ENCODE measurements at places on chromosomes 1 and 21. TPM values are rescaled to one million over a fixed set of nuclear protein-coding genes. Genes with fewer than 3 reads are reported as not detected.

The C1orf94 gene
- not detected for polyA plus RNA-seq

The SRSF4 gene
- polyA plus RNA-seq = 65.6 TPM

The KCNK1 gene
- polyA plus RNA-seq = 4.2 TPM

The AMPD1 gene
- not detected for polyA plus RNA-seq

The LYPLAL1 gene
- polyA plus RNA-seq = 33.7 TPM

The DYNLT5 gene
- polyA plus RNA-seq = 1.7 TPM

The OR2T29 gene
- not detected for polyA plus RNA-seq

The TFAP2E gene
- polyA plus RNA-seq = not detected

The SLAMF6 gene
- not detected for polyA plus RNA-seq

The GJA9 gene
- polyA plus RNA-seq = not detected

- peak; percentile 86 for DNase-seq
Measured at GRCh38 chr1:89065079-89065868, at the start of gene GBP1. Gene GBP1, minus strand, starts transcription at chr1:89065208. Its CDS starts 1,974 bp downstream, at chr1:89063234.

DNA sequence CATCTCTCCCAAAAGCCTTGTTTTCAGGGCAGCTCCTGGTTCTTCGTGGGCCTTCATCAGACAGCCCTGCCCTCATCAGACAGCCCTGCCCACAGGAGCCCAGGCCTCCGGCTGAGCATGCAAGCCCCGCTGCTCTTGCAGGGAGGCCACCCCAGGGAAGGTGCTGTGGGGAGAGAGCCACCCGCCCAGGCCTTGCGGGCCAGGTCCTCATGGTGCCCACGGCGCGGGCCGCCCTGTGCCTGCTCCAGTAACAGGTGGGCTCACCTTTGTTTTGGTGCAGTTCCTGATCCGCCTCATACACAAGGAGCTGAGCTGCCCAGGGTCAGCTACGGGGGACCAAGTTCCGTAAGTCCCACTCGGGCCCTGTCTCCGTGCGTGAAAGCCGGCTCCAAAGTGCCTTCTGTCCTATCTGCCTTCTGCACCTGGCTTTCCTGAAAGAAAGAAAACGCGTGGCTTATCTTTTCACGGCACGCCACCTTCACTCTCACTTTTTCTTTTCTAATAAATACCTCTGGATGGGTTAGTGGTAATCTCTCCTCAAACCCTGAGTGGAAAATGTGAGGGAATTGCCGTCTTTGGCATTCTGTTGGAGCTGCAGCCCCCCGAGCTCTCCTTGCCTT lies 65.9 kb downstream of the SLC37A1 start:
- DNase-seq = no peak

GRCh38 chr1:230246551-230246950 lies 179.5 kb downstream of the GALNT2 start:
- no peak for DNase-seq

- no peak for DNase-seq
Measured at GRCh38 chr1:151891512-151891911, 17.8 kb downstream of the THEM4 start.

DNA sequence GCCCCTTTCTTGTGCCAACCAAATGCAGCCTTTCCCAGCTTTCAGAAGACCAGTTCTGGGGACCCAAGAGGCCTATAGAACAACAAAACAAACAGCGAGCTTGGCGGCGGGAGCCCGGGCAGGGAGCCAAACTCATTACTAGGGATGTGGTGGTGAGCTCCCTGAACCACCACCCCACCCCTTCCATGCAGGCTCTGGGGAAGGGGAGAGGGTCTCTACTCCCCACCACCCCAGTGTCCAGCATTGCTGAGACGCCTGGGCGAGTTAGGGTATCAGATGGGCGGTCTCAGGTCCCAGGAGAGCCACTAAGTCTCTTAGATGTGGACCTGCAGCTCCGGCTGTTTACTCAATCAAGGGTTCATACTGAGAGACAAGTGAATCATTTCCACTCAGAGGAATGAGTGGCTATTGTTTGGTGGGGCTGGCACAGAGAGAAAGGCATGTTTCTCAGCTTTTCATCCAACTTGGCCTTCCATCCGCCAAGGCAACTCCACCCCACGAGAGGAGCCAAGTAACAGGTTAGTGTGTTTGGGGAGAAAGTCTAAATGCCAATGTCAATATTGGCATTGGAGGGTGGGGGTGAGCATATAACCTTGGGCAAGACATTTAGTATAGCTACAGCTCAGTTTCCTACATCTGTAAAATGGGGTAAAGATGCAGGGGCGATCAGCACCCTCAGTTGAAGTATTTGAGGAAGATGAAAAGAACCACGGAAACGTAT lies 40.9 kb downstream of the PLXNA2 start:
- DNase-seq = peak; percentile 92

- peak; percentile 80 for DNase-seq
Measured at GRCh38 chr1:209576392-209577197, 6.9 kb upstream of the CAMK1G start.

DNA sequence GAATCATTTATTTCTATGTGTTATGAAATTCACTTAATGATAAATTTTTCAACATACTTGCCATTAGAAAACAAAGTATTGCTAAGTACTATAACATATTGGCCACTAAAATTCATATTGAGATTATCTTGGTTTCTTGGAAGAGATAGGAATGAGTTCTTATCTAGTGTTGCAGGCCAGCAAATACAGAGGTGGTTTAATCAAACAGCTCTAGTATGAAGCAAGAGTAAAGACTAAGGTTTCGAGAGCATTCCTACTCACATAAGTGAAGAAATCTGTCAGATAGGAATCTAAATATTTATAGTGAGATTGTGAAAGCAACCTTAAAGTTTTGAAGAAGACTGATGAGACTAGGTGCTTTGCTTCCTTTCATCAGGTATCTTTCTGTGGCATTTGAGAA lies 37.9 kb upstream of the FOXE3 start:
- DNase-seq = peak; percentile 9

- peak; percentile 73 for DNase-seq
Measured at GRCh38 chr1:107262467-107263286, 121.8 kb downstream of the NTNG1 start.

GRCh38 chr21:23939369-23940065 lies 1667.8 kb downstream of the MRPL39 start:
- DNase-seq = no peak

GRCh38 chr1:60036856-60037460 lies 36.6 kb downstream of the C1orf87 start:
- peak; percentile 47 for DNase-seq

DNA sequence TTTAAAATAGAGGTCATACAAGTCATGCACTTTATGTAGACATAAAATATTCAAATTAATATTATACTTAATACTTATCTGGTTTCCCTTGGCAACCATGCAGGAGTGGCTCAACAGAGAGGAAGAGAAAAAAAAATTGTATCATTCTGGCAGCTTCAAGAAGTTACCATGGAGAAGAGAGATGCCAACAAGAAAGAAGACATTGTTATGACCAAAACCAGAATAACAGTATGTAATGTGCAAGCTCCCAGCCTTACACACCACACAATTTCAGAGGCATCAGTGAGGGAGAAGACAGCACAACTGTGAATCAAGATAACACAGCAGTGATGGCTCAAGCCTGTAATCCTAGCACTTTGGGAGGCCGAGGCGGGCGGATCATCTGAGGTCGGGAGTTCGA lies 49.1 kb upstream of the RCOR3 start:
- no peak for DNase-seq

DNA sequence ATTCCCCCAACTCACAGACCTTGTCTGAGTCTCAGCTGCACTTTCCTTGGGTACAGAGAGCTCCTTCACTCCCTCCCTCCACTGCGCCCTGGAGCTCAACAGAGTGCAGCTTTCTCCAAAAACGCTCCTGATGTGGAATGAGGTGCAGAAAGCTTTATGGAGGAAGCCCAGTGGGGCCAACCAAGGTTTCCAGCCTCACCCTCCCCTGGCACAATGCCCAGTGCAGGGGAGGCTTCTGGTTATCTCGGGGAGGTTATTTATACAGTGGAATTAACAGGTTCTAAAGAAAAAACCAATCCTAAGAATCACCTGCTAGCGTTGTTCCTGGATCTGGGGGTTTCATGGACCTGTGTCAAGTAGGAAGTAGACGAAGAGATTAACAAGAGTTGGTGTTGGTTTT lies at the start of gene ITLN1:
Gene ITLN1 (minus strand): TSS at position 139 of the 400 bp plus-strand sequence. CDS start 303 bp downstream, outside the sequence.
- DNase-seq = no peak

DNA sequence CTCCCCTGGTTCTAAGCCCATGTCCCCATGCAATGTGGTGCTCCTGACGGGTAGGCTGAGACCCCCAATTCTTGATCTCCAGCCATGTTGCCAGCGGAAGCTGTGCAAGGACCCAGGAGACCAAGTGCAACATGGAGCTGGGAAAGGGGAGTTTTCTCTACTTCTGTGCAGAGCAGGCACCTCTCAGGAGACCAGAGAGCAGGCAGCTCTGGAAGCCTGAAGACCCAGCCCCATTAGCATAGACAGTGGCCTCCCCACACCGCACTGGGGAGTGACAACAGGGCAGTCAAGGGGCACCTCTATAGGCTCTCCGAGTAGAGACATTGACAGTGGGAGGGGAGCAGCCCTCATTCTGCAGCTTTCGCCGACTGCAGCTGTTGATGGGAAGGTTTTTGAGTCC lies 410.2 kb downstream of the MATN1 start:
- DNase-seq = no peak

GRCh38 chr1:244381878-244382565 lies 69.7 kb downstream of the ADSS2 start:
- peak; percentile 80 for DNase-seq

DNA sequence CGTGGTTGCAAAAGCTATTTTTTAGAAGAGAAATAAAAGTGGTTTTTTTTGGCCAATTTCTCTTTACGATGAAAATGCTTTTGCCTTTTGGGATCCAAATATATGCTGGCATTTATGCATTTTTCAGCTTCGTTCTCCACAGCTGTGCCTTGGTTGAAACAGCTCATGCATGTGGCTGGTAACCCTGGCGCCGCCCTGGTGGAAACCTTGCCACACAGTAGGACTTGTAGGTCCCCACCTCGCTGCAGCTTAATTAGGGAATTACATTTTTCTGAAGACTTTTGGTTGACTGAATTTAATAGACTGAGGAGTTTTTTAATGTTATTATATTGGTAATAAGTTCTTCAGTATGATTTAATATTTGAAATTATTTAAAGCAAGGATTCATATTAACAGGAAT lies 12.7 kb upstream of the PCP4 start:
- no peak for DNase-seq

GRCh38 chr1:234554698-234555311 lies 55.2 kb downstream of the IRF2BP2 start:
- no peak for DNase-seq

GRCh38 chr1:1351511-1352427 lies 2.6 kb upstream of the DVL1 start:
- peak; percentile 75 for DNase-seq

DNA sequence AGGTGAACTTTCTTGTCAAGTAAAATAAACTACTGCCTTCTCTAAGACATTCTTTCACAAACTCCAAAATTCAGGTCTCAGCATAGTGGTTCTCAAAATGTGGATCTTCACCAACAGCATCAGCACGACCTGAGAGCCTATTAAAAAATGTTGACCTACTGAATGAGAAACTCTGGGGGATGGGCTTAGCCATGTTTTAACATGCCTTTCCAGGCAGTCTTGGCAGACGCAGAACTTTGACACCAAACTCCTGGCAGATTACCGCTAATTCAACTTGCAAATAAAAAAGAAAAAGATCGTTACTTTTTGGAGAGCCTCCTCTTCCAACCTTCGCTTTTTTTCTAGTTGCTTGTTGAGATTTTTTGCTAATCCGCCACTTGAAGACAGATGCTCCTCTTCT lies 35.1 kb downstream of the ARHGAP29 start:
- DNase-seq = no peak

DNA sequence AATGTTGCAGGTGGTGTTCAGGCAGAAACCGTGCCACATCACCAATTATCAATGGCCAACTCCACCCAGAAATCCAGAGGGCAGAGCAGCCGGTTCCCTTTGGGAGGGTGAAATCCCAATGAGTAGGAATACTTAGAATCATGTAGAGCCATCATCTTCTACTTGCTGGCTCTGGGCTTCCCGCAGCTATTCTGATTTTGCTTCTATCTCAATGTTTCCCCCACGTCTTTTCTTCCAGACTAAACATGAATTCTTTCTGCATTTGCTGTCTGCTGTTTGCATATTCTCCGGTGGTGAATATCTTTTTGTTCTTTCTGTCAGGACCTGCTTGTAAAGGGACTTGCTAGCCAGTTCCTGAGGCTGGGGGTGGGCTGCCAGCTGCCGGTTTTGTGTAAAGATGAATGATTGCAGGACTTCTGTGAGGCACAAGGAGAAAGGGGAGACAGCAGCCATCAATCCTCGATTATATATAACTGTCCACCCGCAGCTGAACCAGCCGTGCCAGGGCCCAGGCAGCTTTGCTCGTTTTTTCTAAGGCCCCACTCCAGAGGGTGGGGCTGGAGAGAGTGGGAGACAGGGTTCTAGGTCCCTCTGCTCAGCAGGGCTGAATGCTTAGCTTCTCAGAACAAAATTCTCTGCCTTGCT lies 33.2 kb downstream of the PRAMEF20 start:
- DNase-seq = no peak

DNA sequence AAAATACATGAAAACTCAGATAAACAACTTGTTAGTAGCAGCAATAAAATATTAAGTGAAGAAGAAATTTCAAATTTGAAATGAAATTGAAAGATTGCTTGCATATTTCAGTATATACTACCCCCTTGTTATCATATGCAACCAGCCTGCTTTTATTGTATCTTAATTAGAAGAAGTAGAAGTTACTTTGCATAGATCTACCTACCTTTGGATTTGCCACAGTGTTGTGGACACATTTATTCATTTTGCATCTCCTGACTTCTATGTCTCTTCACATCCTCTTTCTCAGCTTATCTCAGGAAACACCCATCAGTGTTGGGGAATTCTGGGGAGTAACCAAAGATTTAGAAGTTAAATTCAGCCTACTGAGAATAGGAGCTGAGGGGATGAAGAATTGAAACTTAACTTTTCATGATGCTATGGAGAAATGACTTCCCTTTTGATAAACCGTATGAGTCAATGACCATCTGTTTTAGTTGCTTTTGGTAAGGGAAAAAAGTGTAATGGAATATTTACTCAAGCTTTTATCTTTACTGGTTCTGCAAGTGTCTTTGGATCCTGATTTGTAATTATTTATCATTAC lies 96.9 kb downstream of the RGL1 start:
- DNase-seq = no peak

- DNase-seq = peak; percentile 42
Measured at GRCh38 chr1:151011154-151011850, 3.1 kb downstream of the PRUNE1 start.

- DNase-seq = no peak
Measured at GRCh38 chr1:32498751-32499150, 33.9 kb downstream of the ZBTB8B start.

GRCh38 chr21:24294171-24294570 lies 1313.1 kb downstream of the MRPL39 start:
- DNase-seq = no peak

DNA sequence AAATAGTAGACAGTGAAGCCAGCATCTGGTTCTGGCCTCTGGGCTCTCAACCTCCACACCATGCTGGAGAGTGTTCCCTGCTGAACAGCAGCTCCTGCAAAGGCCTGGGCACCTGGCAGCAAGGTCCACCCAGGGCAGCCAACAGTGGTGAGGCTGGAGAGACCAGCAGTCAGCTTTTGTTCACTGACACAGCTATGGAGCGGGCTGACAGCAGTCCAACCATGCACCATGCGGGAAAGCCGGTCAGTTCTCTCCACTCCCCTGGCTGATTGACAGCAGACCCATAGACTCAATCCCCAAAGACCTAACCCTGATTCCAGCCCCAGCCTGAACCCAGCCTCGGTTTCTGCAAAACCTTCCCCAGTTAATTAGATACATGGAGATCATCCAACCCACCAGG lies 49.0 kb downstream of the KLHDC7A start:
- no peak for DNase-seq

- peak; percentile 76 for DNase-seq
Measured at GRCh38 chr1:221961532-221962292, 219.8 kb upstream of the DUSP10 start.

GRCh38 chr1:50422946-50423669 lies at the start of gene DMRTA2:
Gene DMRTA2, minus strand, starts transcription at chr1:50423443. Its CDS starts 1,907 bp downstream, at chr1:50421536.
- DNase-seq = no peak

GRCh38 chr1:18639368-18640055 lies 8.9 kb downstream of the PAX7 start:
- DNase-seq = no peak

Data from GM23248 (cell line).